ENCODE measurements at places on chromosomes 7 and 10.

- DNase-seq = no peak
Measured at GRCh38 chr10:42932735-42933447, 144.0 kb upstream of the RET start.

GRCh38 chr7:30750683-30751650 is 968 bp upstream of the INMT start:
- no peak for DNase-seq

DNA sequence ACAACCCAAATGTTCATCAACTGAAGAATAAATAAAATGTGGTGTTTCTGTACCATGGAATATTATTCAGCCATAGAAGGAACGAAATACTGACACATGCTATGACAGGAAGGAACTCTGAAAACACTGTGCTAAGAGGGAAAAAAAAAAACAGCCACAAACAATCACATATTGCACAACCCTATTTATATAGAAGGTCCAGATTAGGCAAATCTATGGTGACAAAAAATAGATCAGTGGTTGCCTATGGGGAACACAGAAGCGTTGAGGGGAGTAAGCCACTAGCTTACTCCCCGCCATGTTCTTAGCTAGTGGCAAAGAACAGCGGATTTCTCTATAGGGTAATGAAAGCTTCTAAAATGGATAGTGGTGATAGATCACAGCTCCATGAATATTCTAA is 198.4 kb downstream of the TPST1 start:
- DNase-seq = no peak

DNA sequence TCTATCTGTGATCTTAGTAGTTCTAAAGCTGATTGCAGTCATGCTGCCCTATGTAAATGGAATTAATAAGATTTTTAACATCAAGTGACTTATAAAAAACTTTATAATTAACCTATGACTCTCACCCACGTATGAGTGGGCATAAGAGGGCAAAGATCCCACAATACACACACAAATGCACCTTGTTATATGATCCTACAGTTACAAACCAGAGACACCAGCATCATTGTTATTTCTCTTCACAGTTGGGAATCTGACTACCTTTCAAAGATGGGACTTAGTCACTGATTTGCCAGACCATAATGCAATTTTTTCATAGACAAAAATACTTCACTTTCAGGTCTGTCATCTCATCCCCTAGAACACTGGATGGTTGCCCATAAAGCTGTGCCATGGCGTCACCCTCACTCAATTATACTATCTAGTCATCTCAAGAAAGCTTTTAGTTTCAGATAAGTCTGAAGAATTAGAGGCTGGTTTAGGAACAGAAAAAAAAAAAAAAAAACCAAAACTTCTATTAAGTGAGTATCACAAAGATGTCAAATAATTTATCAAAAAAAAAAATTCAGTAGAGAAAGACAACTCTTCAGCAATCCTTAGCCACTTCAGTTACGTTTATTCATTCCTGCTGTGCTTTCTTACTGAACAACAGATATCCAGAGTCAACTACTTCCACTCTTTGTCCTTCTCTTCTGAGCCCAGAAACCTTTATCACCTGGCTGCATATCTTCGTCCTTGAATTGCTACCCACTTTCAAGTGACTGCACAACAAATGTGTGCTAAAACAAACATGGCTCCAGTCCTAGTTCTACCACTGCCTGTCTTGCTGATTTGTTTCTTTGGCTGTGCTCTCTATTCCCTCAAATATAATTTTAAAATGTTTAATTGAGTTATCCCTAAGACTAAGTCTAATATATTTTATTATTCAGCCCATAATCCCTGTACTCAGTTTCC is 175.0 kb upstream of the CHRM2 start:
- no peak for DNase-seq

Data from HTR-8/SVneo (cell line).